Sigmoid colon (tissue), 7 donors: ENCODE measurements at places on chromosomes 6 and 20. TPM values are rescaled to one million over a fixed set of nuclear protein-coding genes. Genes with fewer than 3 reads are reported as not detected.

Gene TUBB2B
- 24.9 TPM for total RNA-seq

Gene CDH26
- 0.95 TPM for total RNA-seq

Gene PLN
- 350 TPM for total RNA-seq

Gene MEI4
- total RNA-seq: not detected

Gene SIRPG
- total RNA-seq: not detected

Gene MRAP2
- 1.8 TPM for total RNA-seq

Gene RUNX2
- 2.9 TPM for total RNA-seq

Gene NHLRC1
- total RNA-seq: 1.2 TPM

Gene DYNLT2
- total RNA-seq: 1.4 TPM

Gene BHLHE23
- total RNA-seq: not detected

Gene SNAP25
- total RNA-seq: 5.1 TPM

Gene GPR6
- total RNA-seq: not detected

Gene OARD1
- 14.7 TPM for total RNA-seq

Gene FAM162B
- total RNA-seq: 2.2 TPM

Gene ECT2L
- total RNA-seq: not detected

Gene SIM1
- total RNA-seq: not detected

Gene C6orf15
- total RNA-seq: not detected

Gene MLN
- not detected for total RNA-seq

Gene SRF
- 85.9 TPM for total RNA-seq

Gene FRS3
- total RNA-seq: 4.1 TPM

Gene ZNF318
- total RNA-seq: 19.1 TPM

Gene TMEM200A
- 4.4 TPM for total RNA-seq

Gene GHRH
- not detected for total RNA-seq

Gene SMOC2
- 23.9 TPM for total RNA-seq

Gene SLC22A7
- not detected for total RNA-seq

Gene TMEM244
- total RNA-seq: not detected

Gene ZNF831
- 0.28 TPM for total RNA-seq

Gene KIF6
- total RNA-seq: 0.36 TPM

Gene C6orf58
- not detected for total RNA-seq
